ENCODE measurements at places on chromosomes 12 and 14.

GRCh38 chr12:96327889-96328288 lies 72.3 kb downstream of the CDK17 start:
- no peak for DNase-seq

DNA sequence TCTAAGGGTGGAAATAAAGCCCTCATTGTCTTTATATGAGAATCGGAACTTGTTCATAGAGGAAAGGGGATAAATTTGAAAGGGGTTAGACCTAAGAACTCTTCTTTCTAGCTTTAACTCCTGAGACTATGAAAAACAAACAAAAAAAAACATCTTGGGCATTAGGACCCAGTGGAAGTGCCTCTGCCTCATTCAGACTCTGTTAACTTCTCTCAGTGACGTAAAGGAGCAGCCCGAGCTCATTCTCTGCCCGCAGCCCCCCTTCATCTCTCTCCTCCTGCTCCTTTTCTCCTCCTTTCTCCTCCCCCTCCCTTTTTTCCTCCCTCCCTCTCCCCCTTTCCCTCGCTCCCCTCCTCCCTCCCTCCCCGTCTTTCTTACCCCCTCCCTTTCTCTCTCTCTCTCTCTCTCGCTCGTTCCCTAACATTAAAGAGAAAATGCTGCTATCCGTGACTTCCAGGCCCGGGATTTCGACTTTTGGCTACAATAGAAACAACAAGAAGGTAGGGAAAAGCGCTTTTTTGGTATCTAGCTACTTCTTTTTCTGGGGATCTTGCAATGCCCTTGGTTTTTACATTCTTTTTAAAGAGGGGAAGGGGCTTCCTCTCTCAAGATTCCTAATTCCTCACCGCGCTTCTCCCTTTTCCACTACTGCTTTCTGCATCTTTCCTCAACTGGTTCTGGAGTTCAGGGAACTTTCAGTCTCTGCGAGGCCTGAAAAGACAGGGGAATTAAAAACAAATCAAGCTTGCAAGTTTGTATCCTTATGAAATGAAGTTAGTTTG lies at the start of gene RBMS2:
Gene RBMS2 (plus strand): TSS at position 231 of the 782 bp plus-strand sequence. CDS start 204 bp downstream, at position 435.
- peak; percentile 91 for DNase-seq

DNA sequence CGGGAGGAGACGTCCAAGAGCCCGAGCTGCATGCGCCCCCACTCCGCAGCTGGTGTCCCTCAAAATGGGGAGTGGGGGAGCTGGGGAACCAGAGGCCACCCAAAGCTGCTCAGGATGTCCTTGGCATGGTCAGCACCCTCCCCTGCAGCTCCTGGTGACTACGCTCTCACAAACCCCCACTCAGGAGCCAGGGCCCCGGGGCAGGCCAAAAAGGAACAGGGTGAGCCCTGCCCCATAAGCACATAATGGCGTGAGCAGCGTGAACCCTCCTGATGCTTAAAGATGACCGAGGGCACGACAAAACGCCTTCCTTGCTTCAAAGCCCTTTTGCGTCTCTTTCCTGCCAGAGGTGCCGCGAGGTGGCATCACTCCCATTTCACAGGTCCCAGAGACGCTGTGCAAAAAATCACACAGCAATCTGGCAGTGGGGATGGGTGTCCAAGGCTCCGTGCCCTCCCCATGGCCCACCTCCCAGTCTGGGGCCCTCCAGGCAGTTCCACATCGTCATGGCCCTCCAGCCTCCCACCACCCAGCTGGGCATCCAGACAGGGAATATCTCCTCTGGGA lies 13.5 kb downstream of the NCOR2 start:
- no peak for DNase-seq

DNA sequence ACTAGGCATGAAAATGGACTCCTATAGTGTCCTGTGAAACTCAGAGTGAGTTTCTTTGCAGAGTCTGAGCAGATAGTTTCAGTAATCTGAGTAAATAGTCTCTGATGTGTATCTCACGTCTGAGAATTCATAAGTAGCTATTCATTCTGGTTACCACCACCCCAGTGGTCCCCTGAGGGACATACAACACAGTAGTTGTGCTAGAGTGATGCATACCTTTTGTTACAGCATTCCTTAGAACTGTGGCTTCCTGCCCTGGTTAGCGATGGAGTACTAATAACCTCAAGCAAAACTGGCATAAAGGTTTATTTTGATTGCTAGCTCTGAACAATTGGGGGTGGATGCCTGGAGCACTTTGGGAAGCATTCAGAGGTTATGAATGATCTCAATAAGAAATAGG lies 114.7 kb downstream of the DAAM1 start:
- no peak for DNase-seq

DNA sequence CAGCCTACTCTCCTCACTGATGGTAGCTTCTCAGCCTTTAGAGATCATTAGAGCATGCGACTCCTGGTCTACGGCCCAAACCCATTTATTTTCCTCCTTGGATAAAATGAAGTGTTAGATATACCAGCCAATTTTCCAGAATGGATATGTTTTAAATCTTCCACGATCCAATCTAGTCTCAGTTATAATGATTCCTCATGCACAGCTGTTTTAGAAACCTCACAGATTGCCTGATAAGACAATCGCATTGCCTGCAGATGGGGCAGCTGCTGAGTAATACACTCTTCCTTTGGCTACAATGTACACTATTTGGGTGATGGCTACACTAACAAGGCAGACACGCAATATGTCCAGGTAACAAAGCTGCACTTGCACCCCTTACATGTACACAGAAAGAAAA lies 227.1 kb downstream of the GLT1D1 start:
- DNase-seq: no peak

DNA sequence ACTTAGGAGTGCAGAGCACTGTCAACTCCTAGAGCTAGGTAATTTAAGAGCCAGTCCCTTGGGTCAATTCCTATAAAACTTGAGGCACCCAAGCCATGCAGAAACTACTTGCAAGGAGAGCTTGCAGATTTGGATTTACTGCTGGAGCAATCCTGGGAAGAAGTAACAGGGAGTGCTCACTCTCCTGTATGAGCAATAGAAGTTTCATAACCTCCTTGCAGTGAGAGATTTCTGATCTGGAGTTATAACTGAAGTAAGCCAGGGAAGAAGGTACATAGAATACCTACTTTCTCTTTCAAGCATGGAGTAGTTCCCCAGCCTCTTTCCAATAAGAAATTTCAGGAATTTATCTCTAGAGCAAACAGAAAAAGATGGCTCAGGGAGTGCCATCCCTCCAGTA lies 650.1 kb upstream of the USP15 start:
- DNase-seq: no peak

DNA sequence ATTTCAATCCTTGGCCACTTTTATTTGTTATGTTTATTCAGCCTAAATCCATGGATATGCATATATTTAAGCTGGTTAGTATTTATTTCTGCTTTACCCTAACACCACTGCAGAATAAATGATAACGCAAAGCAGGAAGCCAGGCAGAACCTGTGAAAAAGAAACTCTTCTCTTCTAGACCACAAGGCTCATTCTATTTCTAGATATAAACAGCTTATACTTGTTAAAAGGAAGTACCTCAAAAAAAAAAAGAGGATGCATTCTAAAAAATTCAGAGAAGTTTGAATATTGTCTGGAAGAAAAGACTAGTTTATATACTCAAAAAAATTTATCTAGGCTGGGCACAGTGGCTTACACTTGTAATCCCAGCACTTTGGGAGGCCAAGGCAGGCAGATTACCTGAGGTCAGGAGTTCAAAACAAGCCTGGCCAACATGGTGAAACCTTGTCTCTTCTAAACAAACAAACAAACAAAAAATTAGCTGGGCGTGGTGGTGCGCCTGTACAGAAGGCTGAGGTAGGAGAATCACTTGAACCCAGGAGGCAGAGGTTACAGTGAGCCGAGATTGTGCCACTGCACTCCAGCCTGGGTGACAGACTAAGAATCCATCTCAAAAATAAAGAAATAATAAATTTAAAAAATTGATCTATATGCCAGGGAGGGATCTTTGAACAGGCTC lies 55.8 kb downstream of the GALNT4 start:
- no peak for DNase-seq

- no peak for DNase-seq
Observed at GRCh38 chr14:93032421-93032936, 83.2 kb downstream of the ITPK1 start.

DNA sequence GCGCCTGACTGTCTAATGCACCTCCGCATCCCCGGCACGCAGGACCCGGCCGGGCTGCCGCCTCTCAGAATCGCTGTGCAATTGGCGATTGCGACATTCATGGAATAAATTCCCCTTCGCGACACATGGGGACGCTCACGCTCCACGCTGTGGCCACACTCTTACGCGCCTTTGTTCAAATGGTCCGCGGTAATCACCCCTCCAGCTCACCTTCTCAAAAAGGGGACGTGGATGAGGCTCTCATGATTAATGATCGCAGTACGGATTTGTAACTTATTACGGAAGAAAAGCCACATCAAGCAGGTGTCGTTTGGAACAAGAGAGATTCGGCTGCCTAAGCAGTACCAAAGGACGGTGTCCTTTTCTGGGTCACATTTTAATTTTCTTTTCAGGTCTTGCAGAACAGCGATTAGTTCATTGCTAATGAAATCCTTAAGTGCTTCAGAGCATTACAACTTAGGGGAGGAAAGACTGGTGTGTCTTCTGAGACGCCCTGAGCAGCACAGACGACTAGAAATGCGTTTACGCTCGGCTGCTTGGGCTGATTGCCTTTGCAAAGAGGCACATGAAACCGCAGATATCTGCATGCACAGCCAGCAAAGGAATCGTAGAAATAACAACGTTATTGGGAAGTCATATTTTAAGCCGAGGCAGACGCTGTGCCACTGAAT lies 37.3 kb upstream of the ADGRD1 start:
- DNase-seq: peak; percentile 80

- DNase-seq: no peak
Observed at GRCh38 chr12:100395811-100396210, 38.9 kb downstream of the SLC17A8 start.

- DNase-seq: no peak
Observed at GRCh38 chr12:65524666-65525065, 246.2 kb downstream of the MSRB3 start.

DNA sequence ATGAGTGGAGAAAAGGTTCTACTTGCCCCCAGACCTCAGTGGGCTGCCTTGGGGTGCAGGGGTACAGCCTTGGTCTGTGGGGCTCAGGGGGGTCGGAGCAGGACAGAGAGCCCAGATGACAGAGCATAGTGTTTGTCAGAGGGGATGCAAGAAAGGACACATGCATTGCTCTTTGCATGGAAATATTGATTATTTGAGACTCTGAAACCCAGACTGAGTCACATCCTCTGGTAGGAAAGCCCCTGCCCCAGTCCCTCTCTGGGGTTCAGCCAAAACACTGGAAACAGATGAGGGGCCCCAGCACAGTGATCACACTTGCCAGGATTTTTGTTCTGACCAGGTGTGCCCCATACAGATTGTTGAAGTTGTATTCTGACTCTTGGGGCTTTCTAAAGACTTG lies 1094.4 kb downstream of the BCL11B start:
- no peak for DNase-seq

GRCh38 chr14:68210729-68211299 lies 391.2 kb downstream of the RAD51B start:
- no peak for DNase-seq

GRCh38 chr12:103880299-103881142 lies 39.5 kb upstream of the NT5DC3 start:
- no peak for DNase-seq

DNA sequence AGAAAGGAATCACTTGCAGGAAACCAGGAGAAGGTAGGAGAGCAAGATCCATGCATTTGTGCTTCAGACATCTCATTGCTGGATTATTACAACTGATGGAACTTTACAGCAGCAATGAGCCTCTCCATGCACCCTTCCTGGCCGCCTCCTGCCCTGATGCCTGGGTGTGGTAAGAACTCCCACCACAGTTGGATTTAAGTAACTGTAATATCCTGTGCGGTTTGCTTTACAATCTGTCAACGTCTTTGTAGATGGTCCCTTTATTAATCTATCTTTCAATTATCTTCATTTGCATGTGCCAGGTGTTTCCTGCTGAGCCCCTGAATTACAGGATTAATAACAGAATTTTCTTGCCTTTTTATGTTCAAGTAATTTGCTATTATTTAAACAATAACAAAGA lies 1300.5 kb upstream of the TMEM132C start:
- no peak for DNase-seq

GRCh38 chr14:36986407-36986806 lies 186.0 kb downstream of the SLC25A21 start:
- no peak for DNase-seq

- DNase-seq: peak; percentile 79
Observed at GRCh38 chr12:63779498-63780481, at the start of gene RXYLT1. Gene RXYLT1 (plus strand): TSS chr12:63779909. CDS start chr12:63779961, 52 bp downstream.

GRCh38 chr12:111447571-111448265 lies 42.0 kb downstream of the SH2B3 start:
- DNase-seq: peak; percentile 54

- no peak for DNase-seq
Observed at GRCh38 chr14:105581551-105582341, 55.4 kb downstream of the TMEM121 start.

DNA sequence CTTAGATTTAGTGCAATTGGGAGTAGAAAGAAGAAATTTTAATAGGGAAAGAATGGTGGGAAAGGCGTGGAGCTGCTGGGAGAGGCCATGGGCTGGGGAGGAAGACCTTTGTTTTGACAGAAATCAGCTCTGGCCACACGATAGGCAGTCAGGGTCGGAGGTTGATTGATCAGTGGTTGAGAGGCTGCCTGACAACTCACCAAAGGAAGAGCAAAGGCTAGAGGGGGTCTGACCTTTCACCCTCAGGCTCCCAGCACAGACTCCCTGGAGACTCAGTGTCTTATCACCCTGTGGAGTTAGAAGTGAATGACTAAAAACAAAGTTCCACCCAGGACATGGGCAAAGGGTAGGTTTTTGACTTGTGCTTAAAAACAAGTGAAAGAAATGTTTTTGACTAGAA lies 18.0 kb upstream of the NKX2-8 start:
- no peak for DNase-seq

GRCh38 chr12:76863837-76864236 lies 15.0 kb downstream of the CSRP2 start:
- DNase-seq: no peak

DNA sequence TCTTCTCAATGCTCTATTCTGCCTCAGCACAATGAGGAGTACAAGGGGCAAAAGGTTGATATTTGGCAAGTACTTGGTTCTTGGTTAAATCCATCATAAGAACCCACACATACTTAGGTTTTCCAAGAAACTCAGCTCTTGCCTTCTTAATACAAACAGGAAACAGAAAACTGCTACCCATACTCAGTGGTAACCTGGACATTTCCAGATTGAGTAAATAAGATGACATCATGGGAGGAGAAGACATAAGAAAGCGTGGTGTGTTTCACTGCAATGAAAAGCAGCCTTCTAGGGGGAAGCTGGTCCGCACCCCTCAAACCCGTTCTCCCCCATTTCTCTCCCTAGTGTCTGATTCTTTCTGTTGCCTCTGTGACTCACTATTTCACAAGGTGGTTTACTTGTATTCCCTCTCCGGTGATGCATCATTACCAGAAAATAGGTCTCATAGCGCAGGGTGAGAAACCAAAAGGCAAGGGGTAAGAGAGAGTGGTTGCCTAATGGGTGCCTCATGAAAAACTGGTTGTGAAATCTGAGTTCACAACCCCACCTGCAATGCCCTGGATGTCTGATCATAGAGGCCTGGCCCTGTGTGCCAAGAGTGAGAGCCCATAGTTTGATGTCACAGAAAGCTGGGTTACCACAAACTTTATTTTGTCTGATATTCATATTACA lies 326.5 kb upstream of the TBX3 start:
- no peak for DNase-seq

GRCh38 chr12:102059343-102059742 lies 2.4 kb downstream of the WASHC3 start:
- DNase-seq: no peak
